ENCODE measurements at places on chromosomes 2 and 18.

- DNase-seq: no peak
Observed at GRCh38 chr2:10232096-10232815, 70.4 kb upstream of the HPCAL1 start.

DNA sequence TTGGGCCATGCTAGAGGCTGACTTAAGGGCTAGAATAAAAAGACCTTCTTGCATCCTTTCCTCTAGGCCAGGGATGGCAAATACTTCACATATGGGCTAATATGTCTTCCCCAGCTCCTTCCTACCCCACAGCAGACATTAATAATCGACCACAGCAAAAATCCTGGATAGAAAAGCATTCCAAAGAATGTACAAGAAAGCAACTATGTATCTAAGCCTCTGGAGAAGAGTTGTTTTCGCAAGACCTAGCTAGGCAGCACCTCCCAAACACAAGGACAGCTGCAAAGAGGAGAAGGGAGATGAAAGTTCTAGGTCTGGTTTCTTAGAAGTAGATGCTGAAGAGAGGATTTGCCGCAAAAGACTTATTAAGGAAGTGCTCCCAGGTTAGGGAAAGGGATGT lies 372.6 kb downstream of the SLC4A3 start:
- DNase-seq: no peak

DNA sequence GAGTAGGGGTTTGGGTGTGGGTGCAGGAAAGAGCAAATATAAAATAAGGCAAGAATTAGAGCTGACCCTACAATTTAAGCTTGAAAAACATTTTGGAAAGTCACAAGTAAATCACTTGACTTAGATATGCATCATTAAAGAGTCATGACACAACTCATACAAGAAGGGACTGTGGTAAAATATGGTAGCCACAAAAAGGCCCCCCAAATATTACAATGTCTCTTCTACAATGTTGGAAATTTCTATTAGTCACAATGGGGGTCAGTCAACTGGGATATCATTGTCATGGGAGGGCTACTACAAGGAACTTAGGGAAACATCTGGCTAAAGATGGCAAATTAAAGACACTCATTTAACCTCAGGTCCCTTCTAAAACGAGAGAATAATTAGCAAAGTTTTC lies 15.7 kb upstream of the SERPINB2 start:
- DNase-seq: no peak

DNA sequence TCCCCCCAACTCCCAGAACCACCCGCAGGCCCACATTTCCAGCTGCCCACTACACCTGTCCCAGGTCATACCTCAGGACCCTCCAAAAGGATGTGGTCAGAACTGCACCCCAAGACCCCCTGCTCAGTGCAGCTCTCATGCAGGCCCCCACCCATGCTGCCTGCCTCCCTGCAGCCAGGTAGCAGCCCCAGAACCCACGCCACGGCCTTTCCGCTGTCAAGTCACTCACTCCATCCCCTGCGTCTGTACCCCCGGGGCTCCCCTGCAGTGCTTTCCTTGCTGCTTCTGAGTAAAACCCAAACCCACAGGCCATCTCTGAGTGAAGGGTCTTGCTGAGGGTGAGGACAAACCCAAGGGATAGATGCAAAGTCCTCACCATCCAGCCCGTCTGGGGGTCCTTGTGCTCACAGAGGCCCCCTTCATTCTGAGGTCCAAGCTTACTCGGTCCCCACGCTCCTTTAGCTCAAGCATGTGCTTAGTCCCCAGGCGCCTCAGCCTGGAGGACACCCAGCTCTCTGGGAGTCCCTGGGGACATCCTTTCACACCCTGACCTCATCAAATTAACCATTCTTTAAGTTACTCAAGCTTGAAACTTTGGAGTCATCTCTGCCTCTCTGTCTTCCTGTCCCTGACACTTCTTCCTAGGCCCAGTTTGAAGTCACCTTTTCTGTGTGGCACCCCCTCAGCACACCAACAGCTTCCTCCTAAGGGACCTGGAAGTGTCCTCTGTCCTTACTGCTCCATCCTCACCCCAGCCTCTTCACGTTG lies 130.1 kb downstream of the SMAD7 start:
- DNase-seq: no peak

- DNase-seq: no peak
Observed at GRCh38 chr2:55148269-55148668, 83.8 kb downstream of the CLHC1 start.

DNA sequence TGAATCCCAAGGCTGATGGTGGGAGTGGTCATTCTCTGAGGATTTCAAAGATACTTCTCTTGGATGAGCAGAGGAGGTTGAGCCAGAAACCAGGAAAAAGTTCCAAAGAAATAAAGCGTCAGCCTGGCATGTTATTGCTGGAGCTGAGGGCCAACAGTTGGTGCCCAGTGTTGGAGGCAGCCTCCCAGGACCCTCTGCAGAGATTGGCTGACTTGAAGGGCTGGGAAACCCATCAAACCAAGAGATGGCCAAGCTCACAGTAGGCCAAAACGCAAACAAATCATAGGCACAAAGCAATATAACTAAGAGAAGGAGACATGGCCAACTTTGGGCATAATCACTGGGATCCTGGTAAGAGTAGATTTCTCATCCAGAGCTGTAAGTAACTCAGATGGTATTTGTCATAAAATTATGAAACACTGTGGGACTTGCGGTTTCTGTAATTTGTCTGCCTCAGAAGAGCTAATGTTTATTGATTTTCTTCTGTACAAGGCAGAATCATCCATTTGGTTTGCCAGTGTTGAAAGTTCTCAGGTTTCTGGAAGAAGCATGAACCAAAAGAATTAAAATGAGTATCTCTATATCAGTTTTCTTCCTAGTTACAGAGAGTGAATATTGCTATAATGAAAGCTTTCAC lies 108.3 kb downstream of the ATL2 start:
- no peak for DNase-seq

DNA sequence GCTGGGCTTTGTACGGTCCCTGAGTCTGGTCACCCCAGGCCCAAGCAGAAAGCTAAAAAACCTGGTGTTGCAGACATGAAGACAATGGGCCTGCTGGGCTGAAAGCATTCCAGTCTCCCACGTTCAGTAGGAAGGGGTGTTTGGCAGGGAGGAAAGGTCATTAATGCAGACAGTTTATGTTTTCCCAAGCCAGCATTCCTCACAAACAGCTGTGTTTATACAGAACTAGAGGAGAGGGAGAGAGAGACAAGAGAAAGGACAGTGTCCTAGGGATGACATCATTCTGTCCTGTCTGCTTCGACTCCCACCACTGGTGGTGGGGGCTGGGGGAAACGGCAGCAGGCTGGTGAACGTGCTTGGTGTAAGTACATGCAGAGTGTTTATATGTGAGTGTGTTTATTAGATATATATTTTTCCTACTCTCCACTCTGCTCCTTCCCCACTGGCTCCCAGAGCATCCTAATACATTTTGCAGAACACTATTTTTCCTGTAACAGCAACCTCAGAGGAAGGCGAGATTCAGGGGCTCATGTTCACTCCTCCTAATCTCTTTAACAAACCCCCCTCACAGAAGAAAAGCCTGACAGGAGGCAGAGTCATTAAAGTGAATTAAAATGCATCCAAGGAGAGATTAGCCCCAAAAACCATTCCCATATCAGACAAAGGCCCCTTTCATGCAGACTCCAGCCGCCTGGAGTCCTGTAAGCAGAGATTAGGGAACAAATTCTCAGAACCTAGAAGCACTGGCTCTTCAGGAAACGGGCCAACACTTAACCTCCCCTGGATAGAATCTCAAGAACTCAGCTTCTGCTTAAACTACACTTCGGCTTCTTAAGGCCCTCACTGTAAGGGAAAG lies 380.4 kb downstream of the TNS1 start:
- no peak for DNase-seq

GRCh38 chr2:160241251-160242137 lies 41.4 kb upstream of the ITGB6 start:
- DNase-seq: no peak

DNA sequence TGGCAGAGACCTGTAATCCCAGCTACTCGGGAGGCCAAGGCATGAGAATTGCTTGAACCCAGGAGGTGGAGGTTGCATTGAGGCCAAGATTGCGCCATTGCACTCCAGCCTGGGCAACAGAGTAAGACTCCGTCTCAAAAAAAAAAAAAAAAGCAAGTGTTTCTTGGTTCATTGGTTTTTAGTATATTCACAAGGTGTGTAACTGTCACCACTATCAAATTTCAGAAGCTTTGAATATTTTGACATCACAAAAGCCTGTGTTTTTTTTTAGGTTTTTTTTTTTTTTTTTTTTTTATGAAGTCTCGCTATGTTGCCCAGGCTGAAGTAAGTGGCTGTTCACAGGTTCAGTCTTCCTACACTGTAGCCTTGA lies 16.7 kb downstream of the DDX1 start:
- no peak for DNase-seq

GRCh38 chr2:85777441-85777861 lies 23.7 kb downstream of the ATOH8 start:
- no peak for DNase-seq

- no peak for DNase-seq
Observed at GRCh38 chr18:61697306-61697909, 195.4 kb downstream of the RNF152 start.

- no peak for DNase-seq
Observed at GRCh38 chr2:223720367-223720766, 117.0 kb downstream of the AP1S3 start.

DNA sequence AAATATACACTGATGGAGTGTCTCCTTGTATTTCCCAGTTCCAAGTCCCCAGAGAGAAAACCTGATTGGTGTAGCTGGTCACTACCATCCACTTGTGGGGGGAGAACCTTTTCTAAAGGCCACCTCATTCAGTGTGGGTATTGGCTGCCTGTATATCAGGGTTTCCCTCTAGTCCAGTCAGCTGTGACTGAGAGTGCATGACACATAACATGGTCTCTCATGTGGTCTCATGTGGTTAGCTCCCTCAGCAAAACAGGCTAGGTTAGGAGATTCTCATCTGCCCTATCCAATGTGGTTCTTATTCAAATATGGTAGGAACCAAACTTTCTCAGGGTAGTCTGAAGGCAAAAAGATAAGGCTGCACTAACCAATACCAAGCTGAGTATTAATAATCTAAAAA lies 4.1 kb upstream of the GORASP2 start:
- DNase-seq: no peak

GRCh38 chr2:119696005-119696404 lies 17.0 kb downstream of the TMEM177 start:
- no peak for DNase-seq

- no peak for DNase-seq
Observed at GRCh38 chr2:49928551-49928950, 774.2 kb upstream of the FSHR start.

GRCh38 chr2:19973466-19973865 lies 16.4 kb downstream of the WDR35 start:
- no peak for DNase-seq

DNA sequence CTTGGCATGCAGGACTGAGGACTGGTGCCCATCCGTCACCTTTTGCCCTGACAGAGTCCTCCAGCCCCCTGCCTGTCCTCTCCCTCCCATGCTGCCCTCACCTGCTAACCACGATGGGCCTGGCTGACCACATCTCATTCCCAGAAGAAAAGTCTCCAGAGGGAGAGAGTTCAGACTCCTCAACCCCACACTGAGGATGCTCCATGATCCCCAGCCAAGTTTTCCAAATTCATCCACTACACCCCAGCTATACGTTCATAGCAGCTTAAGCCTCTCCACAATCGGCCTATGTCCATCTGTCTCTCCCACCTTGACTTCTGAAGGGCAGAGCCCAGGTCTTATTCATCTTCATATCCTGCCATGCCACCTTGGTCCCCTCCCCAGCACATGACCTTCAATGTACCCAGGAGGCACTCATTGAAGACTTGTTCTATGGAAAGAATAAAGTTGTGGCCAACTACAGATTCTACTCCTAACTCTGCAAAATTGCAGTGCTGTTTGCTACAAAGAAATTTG lies 115.6 kb upstream of the ID2 start:
- DNase-seq: no peak

DNA sequence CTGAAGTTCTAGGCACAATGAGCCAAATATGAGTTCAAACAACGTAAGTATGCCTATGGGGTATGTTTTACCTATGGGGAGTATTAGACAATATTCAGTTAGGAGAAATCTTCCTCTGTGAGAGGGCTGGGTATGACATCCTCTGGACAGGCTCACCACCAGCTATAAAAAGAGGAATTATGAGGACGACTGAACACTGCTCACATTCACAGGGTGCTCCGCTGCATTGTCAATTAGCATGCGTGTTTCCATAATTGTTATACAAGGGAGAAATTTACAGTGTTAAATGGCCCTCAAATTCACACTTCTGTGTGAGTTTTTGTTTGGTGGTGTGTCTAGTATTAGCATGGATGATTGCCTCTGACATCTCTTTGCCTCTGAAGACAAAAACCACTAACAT lies 700.4 kb downstream of the BCL11A start:
- DNase-seq: no peak

DNA sequence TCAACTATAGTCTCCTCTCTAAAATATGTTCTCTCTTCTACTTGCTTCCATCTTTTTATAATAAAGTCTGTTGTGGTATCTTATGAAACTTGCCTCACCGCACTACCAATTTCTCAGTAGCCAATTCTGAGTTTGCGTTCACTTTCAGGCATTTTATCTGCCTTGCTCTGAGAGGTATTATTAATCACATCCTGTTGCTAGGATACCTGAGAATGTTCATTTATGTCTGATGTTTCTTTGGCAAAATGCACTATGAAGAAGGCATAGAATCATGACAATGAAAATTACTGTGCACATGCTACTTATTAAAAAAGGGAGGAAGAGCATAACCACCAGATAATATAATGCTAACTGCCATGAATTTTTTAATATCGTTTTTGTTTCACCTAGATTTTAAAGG lies 130.2 kb downstream of the CHST9 start:
- no peak for DNase-seq

GRCh38 chr18:22816266-22817176 lies 116.6 kb upstream of the RBBP8 start:
- no peak for DNase-seq

- DNase-seq: no peak
Observed at GRCh38 chr18:5842653-5843052, 52.7 kb downstream of the TMEM200C start.

- DNase-seq: peak; percentile 12
Observed at GRCh38 chr2:72973566-72974435, 56.5 kb downstream of the EMX1 start.

DNA sequence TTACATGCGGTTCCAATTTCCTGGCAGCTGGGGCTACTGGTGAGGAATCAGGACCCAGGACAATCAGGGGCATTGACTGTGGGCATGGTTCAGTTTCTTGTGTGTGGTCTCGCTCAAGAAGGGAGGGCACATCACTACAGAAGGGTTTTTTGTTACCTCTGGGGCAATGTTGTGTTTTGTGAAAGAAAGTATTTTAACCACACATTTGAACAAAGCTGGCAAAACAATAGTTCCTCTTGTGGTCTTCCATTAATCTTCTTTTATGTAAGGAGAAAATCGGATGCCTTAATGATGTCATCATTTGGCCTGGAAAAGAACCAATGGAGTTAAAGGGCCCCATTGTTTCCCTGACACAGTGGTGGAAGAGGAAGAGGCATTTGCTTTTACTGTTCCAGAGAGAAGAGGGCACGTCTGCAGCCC lies 197.4 kb downstream of the SH3BP4 start:
- DNase-seq: no peak

- DNase-seq: no peak
Observed at GRCh38 chr2:239339726-239340601, 60.9 kb downstream of the HDAC4 start.

All from activated CD4-positive, alpha-beta T cell treated with anti-CD3 and anti-CD28 coated beads for 4 hours (primary cell).